ENCODE measurements at places on chromosomes 16 and 17.

GRCh38 chr17:34549966-34550365, 29.4 kb upstream of the TMEM132E start:
- no peak for DNase-seq

GRCh38 chr16:3650631-3651265, 3.7 kb upstream of the DNASE1 start:
- no peak for DNase-seq

DNA sequence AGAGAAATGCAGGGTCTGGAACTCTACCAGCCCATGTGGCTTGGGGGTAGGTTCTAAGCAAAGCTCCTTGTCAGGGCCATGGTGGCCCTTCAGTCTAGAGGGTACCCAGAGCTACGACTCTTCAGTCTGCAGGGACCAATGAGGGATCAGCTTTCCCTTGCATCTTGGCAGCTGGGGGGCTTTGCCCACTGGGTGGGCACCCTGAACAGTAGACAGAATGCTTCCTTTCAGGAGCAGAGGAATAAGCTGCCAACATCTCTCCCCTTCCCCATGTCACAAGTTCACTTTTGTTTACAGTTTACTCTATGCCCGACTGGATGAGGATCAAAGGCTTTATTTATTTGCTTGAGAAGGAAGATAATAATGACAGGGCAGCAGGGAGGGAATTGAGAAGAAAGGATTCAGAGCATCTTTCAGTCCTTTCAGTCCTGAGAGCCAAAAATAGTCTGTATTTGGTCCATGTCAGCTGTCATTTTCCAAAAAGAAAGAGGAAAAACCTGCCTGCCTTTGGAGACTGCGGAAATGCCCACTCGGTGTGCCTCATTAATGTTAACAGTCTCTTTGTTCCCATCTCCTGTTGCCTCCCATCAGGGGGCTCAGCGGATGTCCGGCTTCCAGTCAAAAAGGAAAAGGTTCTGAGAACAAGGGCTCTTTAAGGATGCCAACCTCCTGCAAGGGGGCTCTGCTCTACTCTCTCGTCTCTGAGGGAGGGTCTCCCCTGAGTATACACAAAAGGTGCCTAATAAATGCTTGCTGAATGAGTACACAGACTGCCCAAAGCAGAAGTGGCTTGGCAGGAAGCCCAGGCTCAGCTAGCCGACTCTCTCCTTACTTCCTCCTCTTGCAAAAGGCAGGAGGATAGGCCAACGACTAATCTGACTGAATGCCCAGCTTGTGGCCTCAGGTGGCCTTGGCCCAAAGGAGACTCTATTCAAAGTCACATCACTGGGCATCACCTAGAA, 17.1 kb downstream of the TRAF4 start:
- DNase-seq = no peak

DNA sequence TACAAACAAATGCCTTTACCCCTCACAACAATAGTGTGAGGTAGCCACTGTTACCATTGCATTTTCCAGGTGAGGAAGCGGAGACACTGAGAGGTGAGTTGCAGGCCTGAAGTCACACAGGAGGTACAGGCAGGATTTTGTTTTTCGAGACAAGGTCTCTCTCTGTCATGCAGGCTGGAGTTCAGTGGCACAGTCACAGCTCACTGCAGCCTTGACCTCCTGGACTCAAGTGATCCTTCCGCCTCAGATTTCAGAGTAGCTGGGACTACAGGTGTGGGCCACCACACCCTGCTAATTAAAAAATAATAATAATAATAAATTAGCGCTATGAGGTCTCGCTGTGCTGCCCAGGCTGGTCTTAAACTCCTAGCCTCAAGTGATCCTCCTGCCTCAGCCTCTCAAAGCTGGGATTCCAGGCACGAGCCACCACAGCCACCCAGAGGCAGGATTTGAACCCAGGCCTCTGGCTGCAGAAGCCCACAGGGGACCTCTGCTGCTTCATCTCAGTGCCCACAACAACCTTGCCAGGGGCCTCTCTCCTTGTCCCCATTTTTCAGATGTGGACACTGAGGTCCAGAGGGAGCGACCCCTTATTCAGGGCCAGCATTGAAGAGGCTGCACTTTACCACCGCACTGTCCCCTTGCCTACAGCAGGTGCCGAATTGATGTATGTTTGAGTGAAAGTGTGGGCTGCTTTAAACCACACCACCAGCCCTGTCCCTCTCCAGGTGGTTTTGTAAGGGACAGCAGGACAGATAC, 16.0 kb upstream of the CIBAR2 start:
- DNase-seq = no peak

- no peak for DNase-seq
Measured at GRCh38 chr16:47984669-47985068, 171.1 kb downstream of the ABCC12 start.

DNA sequence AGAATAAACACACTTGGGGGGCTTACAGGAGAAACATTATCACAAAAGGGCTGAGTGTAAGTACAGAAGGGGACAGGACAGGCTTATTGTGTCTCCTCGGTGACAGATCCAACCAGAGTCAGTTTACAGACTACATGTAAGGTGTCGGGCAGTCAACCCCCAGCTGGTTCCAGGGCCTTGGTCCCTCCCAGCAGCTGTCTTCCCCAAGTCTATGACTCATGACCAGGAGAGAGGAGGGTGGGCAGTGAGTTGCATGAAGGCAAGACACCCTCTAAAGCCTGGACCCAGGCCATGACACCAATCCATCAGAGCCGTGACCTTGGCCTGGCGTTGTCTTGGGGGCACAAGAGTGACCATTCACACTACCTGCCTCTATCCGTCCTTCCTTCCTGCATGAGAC, 276.2 kb upstream of the CCL2 start:
- no peak for DNase-seq

- DNase-seq = no peak
Measured at GRCh38 chr17:33113276-33113990, 121.8 kb downstream of the SPACA3 start.

DNA sequence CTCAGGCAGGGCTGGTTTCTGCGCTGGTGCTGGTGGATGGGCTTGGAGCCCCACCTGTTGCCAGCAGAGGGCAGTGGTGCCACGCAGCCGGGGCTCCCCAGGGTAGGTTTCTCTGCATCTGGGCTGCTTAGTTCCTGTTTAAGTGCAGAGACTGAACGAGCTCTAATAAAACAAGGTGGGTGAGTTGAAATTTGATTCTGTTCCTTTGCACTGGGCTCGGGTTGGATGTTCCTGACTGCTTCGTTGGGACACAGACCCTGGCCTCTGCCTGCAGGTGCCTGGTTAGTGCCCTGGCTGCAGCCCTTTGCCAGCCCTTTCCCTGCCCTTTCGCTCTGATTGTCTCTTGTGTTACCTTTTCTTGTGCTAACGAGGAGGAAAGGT, 30.0 kb downstream of the TBCD start:
- DNase-seq = no peak

DNA sequence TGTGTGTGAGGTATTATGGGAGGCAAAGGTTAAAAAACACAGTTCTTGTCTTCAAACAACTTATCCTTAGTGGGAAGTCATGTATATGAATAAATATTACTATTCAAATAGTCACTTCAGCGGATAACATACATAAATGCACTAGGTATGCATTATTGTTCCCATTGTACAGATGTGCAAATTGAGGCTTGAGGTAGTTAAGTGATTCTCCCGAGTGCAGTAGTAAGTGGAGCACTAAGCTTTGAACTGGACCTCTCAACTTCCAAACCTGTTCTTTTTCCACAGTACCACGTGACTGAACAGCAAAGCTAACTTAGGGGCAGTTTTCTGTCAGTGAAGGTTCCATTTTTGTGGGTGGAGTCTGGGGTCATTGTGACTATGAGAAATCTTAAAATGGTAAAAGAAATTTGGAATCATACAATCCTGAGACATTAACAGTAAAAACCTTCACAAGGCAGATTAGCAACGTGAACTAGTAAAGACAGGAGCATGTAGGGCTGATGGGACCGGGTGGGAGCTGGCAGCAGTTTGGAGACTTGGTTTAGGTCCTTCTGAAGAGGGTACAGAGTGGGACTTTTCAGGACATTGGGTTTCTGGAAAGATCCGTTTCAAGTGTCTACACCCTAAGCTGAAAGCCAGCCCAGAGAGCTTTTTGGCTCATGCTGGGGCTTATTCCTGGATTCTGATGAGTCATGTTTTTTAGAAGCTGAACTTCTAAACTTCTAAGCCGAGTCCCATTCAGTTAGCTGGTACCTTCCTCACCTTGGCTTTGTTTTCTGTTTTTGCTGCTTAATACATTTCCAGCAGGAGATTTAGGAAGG, 204.9 kb downstream of the PRKCA start:
- DNase-seq = no peak

DNA sequence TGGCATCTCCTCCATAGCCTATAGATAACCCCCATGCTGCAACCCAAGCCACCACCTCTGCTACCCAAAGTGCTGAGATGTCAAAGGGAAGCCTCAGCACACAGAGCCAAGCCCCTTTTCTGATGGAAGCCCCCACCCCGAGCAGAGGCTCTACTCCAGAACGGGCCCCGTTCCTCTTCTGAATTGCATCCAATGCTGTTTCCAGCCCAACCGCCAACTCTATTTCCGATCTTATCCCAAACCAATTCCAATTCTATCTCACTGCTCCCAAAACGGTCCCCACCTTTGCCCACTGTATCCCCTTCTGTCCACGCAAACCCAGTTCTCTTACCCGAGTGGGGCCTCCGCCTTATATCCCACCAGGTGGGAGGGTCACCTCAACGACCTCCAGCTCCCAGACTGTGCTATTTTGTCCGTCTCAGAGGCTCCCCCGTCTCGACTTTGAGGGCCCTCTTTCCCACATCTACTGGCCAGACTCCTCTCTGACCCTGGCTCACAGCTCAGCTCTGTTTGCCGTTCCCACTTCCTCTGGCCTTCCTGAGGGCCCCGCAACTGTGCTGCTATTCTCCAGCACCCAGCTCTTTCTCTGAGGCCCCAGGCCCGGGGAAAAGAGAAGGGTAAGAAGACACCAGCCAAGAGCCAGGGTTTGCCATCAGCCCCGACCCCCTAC, 487 bp downstream of the SRL start:
- DNase-seq = no peak

GRCh38 chr16:7344830-7345780, 12.5 kb downstream of the RBFOX1 start:
- no peak for DNase-seq

DNA sequence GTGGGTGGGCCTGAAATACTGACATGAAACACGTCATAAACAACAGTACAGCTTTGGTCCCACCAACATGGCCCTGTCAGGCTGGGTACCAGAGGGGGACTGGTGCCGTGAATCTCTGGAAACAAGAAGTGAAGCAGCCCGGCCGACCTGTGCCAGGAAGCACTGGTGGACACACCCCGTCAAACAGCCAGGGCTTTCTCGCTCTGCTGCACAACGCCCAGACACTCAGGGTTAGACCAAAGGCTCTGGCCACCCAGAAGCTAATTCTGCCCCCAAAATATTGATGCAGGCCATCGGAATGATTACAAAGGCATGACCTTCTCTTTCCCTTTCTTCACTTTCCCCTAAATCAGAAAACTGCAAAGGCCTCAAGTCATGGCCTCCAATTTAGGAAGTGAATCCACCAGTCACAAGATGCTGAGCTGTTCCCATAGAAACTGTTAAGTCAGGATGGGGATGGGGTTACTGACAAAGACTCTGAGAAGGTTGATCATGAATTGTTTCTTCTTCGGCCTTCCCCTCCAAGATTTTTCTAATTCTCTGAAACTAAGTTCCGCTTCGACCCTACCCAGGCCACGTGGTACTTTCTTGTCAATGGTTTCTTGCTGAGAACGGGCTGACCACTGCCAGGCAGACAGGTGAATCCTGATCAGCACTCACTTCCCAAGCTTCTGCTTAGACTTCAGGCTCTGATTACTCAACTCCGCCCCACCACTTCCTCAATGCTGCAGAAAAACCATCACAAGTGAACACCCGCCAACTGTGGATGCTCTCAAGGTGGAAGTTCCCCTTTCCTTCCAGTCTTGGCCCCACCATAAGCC, 6.7 kb downstream of the PITPNA start:
- no peak for DNase-seq

DNA sequence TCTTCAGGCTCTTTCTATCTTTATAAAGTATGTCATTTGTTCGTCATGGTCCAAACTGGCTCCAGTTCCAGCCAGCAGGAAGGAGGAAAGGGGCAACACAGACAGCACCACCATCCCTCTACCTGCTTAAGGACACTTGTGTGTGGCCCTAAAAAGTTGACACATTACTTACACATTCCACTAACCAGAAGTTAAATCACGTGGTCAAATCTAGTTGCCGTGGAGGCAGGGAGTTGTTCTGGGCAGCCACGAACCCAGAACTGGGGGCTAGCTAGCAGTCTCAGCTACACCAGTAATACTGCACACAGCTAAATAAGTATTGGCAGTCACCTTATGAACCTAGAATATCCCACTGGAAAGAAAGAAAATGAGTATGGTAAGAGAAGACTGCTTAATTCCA, 104.2 kb downstream of the SNX11 start:
- no peak for DNase-seq

DNA sequence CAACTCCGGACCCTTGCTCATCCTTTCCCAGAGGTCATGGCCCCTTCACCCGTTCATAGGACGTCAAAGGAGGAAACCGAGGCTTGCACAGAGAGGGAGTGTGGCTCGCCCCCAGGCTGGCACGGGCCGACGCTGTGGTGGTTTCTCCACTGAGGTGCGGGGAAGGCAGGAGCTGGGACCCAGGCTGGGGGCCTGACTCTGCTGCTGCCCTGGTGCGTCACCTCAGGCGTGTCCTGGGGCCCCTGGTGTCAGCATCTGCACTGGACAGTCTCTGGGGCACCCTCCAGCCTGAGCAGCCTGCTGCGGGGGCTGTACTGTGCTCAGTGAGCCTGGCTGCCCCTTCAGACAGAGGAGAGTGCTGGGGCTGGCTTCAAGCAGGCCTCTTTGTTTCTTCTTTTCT, 7.4 kb downstream of the MAP2K3 start:
- DNase-seq = no peak

DNA sequence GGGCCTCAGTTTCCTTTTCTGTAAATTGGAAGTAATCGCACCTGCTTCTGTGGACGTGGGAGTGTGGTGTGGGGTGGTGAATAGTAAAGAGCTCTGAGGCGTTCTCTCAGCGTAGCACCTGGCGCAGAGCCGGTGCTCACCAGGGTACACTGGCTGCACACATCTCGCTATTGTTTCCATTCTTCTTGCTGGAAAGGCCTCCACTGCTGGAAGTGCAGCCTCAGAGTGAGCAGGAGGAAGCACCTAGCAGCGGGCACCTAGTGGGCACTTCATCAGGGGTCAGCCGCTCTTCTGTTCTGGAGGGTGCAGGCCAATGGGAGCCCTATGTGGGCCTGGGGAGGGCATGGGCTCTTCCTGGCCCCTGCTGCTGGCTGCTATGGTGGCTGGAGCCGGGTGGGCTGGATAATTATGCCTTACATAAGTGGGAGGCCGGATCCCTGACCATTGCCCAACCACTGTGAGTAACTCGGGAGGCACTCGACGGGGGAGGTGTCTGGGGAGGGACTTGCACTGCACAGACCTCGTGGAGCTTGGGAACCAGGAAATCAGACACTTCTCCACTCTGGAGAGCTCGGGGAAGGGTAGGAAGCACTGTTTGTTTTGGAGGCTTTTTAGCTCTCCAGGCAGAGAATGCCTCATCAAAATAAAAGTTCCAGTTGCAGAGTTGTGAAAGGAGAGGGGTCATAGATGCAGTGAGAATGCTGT, 1.7 kb downstream of the MAP2K3 start:
- no peak for DNase-seq

GRCh38 chr16:13517841-13518240, 402.1 kb upstream of the ERCC4 start:
- DNase-seq = no peak

All from NCI-H1436 treated with DMSO at 0.1 percent for 48 hours (cell line).